ENCODE measurements at places on chromosomes 2 and 18.

- DNase-seq, result no peak
Measured at GRCh38 chr18:670522-670921, 13.1 kb downstream of the TYMS start.

- DNase-seq, result no peak
Measured at GRCh38 chr2:33579227-33579626, 19.9 kb downstream of the FAM98A start.

DNA sequence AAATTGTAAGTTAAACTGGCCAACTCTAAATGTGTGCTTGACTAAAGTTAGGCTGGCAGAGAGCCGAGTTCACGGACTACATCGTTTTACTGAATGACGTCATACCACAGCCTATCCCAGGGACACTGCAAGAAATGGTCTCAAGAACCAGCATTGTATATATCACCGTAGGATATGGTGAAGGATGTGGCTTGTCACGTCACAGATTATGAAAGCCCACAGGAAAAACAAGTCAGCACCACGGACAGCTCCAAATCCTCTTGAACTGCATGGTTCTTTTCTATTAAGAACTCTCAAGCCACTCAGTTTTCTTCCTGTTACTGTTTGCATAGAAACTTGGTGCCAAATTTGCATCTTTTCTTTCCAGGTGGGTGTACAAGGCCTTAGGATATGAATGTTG, 85.1 kb upstream of the ACAA2 start:
- DNase-seq, result no peak

- no peak for DNase-seq
Measured at GRCh38 chr2:9236867-9237266, 30.3 kb downstream of the ASAP2 start.

DNA sequence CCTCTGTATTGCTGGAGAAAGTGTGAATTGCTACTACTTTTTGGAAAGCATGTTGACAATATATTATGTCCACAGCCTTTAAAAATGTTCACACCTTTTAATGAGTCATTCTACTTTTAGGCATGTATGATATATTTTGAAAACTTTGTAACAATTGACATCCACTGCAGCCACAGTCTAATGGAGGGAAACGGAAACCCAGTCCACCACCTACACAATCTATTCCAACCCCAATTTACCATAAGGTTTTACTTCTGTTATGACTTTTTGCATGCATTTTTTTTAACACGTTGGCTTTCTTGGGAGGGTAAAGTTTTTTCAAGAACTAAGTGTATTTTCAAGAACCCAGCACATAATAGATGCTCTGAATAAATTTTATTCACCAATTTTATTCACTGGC, 38.5 kb upstream of the ATP8B1 start:
- DNase-seq, result no peak

GRCh38 chr2:179049203-179049545, 763 bp downstream of the CCDC141 start:
- no peak for DNase-seq

GRCh38 chr2:168424112-168424951, 31.7 kb upstream of the CERS6 start:
- no peak for DNase-seq

GRCh38 chr2:71609029-71609428, 155.7 kb downstream of the DYSF start:
- DNase-seq, result no peak

- DNase-seq, result no peak
Measured at GRCh38 chr2:218082586-218083351, 13.7 kb downstream of the RUFY4 start.

- DNase-seq, result no peak
Measured at GRCh38 chr2:232369126-232369951, 9.2 kb upstream of the ALPP start.

DNA sequence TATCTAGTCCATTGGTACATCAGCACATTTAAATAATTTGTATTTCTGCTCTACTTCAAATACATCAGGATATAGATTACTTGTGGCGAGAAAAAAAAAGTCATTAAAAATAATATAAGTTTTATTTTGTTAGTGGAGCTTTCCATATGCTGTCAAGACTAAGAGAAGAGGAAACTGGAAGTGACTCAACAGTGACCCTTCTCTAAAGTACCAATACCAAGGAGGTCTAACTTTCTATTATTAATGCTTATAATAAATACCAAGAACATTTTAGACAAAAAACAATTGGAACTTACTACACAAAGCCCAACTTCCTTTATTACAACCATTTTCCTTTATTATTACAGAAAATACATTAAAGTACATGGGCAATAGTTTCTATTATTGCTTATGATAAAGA, 39.8 kb downstream of the TTR start:
- DNase-seq, result no peak

- DNase-seq, result no peak
Measured at GRCh38 chr2:171531291-171531690, 9.0 kb downstream of the CYBRD1 start.

DNA sequence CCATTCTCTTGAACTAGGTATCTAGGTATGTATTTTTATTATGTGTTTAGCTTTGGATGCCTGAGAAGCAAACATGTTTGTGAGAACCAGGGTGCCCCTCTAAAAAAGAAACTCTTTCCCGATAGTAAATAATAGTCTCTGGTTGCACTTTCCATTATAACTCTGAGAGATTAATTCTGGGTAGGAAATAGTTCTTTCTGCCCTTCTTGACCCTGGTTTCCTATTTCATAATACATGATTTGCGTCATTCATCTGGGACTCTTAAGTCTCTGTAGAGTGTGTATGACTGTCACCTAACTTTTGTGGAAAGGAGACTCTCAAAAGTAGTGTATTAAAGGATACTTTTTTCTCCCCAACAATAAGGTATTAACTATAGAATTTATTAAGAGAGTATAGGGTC, 31.5 kb downstream of the ACSL3 start:
- no peak for DNase-seq

DNA sequence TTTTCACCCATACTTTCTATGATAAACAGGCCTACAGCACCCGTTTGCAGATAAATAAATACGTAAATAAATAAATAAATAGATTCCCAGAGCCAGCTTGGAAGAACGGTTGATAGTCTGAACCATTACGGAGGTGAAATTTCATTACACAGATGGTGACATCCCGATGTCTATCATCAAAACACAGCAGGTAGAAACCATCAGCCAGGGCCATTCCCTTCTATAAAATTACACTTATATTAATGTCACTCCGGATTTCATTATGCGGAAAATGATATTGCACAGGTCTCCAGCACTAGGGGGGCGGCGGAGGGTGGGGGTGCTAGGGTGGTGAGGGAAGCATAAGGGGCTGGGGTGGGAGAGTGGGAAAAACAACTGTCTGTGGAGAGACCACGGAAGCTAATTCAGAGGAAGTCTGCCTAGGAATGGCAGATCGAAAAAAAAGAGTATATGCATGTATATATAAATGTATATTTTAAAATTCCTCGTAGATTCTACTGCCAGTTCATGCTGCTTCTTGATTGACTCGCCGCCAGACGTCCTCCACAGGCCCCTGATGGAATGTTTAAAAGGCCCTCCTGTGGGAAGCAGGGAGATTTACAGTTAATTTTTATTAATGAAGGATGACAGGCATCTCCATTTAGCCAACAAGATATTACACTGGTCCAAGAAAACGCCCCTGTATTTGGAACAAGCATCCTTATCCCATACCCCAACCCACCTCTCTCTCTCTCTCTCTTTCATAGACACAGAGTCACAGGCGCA, 1906.0 kb upstream of the PIK3C3 start:
- no peak for DNase-seq

GRCh38 chr18:26648509-26649192, 100.3 kb upstream of the KCTD1 start:
- no peak for DNase-seq

DNA sequence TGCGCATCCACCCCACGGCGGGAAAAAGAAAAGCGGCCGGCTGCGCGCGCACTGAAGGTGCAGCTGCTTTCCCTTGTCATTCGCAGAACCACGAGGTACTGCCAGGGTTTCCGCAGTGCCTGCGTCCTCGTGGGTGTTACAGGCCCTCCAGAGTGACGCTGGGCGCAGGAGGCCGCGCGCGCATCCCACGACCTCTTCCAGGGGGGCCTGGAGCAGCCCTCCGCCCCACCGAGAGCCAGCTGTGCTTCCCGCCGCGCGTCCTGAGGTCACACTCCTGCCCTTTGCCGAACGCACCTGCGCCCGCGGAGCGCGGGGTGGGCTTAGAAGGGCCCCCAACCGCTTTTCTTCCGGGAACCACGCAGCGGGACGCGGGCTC, 378 bp upstream of the IAH1 start:
- no peak for DNase-seq

DNA sequence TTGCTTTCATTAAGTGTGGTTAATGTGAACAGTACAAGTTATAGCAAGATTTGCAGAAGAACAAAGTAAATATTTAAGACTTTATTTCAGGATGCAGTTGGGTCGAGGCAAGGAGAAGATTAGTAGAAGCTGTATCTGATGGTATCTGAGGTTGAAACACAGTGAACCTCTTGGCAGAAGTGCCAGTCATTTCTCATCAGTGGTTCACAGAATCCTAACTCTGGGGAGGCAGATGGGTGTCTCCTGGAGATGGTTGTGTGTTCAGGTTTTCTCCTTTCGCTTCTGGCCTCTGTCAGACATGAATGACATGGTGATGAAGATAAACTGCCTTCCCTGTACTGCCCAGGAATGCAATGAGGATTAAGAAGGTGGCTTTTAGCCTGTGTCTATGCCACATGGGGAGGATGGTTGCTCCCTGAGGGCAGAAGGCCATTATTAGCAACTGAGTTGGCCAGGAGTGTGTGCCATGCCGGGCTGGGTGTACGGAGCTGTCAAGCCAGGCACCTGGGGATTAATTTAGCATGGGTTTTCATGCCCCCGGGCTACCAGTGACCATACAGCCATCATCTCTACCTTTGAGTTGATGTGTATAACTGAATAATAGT, 28.0 kb downstream of the MGAT5 start:
- no peak for DNase-seq

DNA sequence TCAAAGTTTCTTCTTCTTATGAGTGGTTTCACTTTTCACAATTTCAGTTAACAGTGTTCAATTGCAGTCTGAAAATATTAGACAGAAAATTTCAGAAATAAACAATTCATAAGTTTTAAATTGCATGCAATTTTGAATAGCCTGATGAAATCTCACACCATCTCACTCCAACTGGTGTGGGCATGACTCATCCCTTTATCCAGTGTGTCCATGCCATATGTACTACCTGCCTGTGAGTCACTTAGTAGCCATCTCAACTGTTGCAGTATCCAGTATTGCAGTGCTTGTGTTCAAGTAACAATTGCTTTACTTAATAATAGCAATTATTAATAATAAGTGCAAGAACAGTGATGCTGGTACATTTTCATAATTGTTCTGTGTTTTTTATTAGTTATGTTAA, 1202.5 kb downstream of the DSC3 start:
- DNase-seq, result no peak

- no peak for DNase-seq
Measured at GRCh38 chr2:217535957-217536708, 466.7 kb downstream of the TNS1 start.

- DNase-seq, result no peak
Measured at GRCh38 chr2:190815226-190815625, 65.4 kb upstream of the GLS start.

- peak; percentile 29 for DNase-seq
Measured at GRCh38 chr2:125313806-125314205, 1288.7 kb downstream of the CNTNAP5 start.

DNA sequence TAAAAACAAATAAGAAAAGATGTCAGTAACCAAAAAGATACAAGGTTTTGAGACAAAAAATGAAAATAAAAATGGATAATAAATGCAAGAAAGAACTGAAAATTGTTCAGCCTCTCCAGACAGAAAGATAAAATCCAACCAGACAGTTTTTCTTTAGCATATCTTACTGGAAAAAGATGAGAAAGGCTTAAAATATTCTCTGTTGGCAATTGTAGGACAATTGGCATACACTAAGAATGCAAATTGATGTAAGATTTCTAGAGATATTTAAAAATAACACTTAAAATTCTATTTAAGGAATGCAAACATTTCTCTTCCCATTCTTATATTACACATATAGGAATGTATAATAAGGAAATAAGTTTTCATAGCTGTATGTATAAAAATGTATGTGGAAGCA, 590.6 kb downstream of the DSC3 start:
- DNase-seq, result no peak

DNA sequence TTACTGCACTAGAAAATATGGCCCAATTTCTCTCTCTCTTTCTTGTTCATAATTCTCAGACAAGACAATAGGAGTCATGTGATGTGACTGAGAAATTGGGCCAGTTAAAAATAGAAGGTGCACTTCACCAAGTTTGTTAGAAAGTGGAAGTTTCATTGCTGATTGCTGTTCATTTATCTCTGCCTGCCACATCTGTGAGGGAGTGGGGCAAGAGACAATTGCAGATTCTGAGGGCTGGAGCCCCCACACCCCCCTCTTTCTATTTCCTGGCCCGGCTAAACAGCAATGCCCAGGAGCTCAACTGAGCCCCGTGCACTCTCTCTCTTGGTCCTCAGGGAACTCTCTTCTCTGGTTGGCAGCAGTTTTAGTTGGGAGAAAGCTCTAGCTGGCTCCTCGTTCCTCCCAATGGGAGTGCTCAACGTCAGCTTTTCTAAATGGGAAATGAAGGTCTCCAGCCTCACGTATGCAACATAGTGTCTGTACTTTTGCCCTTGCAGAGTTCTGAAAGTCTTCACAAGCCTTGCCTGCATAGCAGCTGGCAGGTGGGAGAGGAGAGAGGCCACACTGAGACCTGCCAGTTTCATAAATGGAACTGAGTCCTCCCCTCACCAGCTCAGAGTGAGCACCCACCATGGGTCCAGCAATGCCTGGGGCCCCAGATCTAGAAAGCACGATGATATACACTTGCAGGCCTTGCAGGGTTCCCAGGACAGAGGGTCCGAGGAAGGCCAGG, 115.7 kb downstream of the MYCN start:
- no peak for DNase-seq

GRCh38 chr18:13808294-13809042, 15.5 kb upstream of the MC5R start:
- no peak for DNase-seq

GRCh38 chr18:41353777-41354528, 601.1 kb upstream of the PIK3C3 start:
- DNase-seq, result no peak

GRCh38 chr2:12918138-12918834, 201.6 kb downstream of the TRIB2 start:
- no peak for DNase-seq

DNA sequence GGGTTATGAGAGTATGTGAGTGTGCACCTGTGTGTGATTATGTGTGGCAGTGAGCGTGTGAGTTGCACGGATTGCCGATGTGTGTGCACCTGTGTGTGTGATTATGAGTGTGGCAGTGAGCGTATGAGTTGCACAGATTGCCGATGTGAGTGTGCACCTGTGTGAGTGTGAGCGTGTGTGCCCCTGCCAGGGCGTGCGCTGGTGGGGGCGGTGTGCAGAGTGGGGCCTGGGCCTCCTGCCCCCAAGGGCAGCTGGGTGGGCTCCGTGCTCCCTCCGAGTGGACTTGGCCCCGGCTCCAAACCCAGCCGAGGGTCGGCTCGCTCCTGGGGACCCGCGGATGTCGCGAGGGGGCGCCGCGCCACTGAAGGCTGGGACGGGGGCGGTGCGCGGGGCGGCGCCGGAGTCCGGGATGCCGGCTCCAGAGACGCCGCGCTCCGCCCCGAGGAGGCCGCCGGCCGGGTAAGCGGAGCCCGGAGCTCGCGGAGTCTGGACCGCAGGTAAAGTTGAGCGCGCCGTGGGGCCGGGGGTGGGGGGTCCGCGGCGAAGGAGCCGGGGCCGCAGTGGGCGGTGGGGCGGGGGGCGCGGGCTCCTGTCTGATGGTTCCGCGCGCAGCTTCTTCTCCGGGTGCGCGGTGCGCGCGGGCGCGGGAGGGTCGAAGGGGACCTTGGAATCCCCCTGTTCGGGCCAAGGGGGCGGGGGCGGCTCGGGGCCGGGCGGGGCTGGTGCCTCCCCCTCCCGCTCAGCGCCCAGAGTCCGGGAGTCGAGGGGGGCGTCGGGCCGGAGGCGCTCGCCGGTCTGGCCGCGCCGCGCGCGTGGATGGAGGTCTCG, at the start of gene KCNG2:
TSS of gene KCNG2 (plus strand) at position 421 of the 828 bp plus-strand sequence. CDS start 65,730 bp downstream, outside the sequence.
- DNase-seq, result peak; percentile 48

Data from COR-L47 (cell line).